CD4-positive, alpha-beta T cell treated with Interleukin-21 for 1 hour (primary cell): ENCODE measurements at places on chromosomes 7 and 10.

- no peak for DNase-seq
These were observed 304.3 kb upstream of the ZMIZ1 start for GRCh38 chr10:78764436-78764835.

DNA sequence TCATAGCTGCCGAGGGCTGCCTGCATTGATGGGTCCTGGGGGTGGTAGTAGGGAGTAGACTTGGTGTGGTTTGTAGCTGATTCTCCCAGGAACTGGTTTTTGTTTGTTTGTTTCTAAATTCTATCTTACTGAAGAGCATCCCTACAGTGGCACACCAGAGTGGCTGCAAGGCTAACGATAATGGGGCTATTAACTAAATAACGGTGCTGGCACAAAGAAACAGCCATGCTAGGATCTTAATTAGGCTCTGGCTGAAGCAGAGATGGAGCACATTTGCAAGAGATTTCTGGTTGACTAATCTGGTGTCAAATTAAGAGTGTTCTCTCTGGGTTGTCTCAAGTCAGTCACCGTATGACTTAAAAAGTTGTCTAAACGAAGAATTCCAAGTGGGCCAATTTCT lies 590.0 kb downstream of the NRG3 start:
- no peak for DNase-seq

GRCh38 chr10:120517881-120518484 lies 61.0 kb downstream of the PLPP4 start:
- DNase-seq, result no peak

- DNase-seq, result no peak
These were observed 117.8 kb upstream of the MYO3A start for GRCh38 chr10:25815999-25816768.

DNA sequence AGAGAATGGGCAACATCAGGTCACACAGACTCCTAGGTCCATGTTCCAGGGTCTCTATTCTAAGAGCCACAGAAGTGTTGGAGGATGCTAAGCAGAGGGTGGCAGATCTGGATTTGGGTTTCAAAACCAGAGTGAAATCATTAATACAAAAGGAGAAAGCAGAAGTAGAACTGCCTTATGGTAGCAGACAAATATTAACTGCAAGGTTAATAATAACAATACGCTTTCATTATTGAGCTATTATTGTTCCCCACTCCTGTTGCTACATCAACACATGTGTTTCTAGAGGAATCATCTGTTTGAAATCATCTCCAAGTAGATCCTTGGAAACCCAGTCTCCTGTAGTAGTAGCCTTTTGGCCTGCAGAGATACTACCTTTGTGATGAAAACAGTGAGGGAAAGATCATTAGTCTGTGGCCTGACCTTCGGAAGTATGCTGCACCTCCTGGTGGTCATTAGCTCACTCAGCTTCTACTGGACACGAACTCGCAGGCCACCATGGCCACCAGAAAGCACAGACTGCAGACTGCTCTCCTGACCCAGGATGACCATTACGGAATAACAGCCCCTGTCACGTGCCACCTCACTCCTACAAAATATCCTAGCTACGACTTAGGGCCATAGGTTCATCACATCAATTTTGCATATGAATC lies 84.6 kb downstream of the XPNPEP1 start:
- no peak for DNase-seq

- DNase-seq, result no peak
These were observed 56.8 kb upstream of the TMEM229A start for GRCh38 chr7:124089621-124090020.

DNA sequence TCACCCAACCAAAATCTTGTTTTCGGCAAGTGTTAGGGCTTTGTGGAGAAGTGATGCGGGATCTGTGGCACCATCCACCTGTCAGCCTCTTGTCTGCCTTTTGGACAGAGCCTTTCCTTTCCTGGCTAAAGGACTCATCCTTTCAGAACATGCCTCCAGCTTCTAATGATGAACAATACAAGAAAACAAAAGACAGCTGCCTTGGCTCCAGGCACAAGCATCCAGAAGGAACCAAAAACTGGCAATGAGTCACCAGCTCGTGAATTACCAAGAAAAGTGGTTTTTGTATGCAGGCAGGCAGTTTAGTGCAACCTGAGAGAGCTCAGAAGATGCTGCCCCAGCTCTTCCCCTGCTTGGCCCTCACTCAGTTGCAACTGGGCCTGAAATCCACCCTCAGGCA lies 84.6 kb upstream of the NAMPT start:
- no peak for DNase-seq

- DNase-seq, result no peak
These were observed 410.2 kb upstream of the KLF6 start for GRCh38 chr10:4195213-4195612.

DNA sequence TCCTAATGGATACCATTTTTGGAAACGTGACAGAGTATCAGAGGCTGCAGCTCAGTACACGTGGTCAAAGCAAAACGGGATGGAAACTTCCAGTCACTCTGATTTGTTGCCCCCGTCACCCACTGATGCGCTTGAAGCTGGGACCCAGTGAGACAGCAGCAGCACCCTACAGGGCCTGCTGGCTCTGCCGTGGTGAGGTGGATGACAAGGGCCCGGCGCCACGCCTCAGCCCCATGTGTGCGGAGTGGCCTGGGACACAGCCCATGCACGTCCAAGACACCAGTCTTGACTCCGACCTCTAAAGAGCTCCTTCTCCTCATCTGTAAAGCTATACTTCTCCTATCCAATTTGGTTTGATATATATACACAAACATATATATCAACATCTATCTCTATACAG lies 39.0 kb downstream of the CLEC2L start:
- no peak for DNase-seq

DNA sequence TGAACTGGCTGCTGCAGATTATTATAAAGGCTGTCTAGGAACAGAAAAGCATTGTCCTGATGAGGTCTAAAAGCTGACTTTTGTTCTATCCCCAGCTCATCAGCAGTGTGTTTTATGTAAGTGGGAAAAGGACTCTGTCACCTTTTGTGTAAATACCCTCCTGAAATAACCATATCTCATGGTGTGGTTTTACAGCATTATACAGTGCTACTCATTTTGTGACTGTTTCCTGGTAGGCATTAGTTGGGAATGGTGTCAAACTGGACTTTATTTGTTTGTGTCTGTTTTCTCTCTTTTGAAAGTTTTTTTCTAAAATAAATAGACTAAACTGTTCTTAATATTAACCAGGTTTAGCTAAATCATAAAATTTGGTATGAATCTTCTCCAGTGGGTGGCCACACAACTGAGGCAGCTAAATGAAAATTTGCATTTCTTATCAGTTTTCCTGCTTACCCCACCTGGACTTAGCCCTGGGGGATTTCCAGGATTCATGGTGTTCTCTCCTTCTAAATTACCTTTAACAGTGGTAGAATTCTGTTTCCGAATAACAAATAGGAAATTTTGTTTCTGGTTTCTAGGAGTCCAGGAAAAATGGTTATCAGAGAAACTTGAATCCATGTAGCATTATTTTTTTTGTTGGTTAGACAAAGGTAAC lies 140.9 kb downstream of the LHFPL3 start:
- DNase-seq, result no peak

DNA sequence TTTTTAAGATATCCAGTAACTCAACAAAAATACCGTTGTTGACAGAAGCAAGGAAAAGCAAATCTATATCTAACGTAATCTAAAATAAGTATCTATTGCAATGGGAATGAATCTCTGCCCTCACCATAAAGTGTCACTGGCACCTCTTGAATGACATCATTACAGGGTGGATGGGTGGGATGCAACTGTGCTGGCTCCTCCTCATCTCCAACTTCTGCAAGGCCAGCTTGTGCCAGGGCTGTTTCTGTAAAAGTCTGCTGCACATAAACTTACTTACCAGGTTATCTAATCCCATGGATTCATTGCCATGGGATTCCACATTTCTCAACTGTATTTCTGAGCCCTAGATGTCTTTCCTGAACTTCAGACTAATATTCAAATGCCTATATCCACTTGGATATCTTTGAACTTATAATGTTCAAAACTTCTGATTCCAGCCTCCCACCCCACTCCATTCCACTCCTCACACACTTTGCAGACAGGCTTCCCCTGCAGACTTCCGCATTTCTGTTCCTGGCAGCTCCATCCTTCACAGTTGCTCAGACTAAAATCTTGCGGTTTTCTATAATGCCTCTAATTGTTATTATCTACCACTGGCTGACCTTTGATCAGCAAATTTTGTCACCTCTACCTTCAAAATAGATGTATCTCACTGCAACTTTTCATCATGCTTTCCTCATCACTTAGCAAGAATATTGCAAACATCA lies 10.7 kb downstream of the FGL2 start:
- DNase-seq, result no peak

DNA sequence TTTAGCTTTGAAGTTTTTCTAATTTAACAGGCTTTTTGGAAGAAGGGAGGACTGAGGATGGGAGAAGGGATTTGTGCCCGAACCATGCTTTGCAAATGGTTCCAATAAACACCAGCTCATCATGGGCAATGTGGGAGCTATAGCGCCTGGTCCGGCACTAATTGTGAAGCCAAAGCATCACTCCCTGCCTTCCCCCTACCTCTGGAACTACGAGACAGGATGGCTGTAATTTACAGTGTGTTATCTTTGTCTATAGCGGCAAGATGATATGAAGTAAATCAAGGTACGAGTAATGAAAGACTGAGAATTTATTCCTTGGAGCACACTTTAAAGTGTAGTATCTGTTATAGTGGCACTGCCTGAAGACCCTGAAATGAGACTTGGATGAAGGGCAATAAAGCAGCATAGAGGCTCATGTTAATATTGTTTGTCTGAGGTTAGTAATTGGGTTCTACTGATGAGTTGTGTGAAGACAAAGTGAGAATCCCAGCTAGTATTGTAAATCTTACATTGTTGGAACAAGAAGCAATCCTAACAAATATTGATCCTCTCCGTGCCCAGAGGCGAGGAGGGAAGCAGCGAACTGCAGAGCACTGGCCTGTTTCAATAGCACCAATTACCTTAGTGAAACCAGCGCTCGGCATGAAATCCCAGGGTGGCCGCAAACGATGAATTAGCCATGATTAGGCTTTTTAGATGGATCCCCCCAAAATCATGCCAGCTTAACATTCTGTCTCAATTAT lies 507.1 kb downstream of the LRMDA start:
- no peak for DNase-seq

- no peak for DNase-seq
These were observed 36.5 kb upstream of the SCIN start for GRCh38 chr7:12534046-12534445.

DNA sequence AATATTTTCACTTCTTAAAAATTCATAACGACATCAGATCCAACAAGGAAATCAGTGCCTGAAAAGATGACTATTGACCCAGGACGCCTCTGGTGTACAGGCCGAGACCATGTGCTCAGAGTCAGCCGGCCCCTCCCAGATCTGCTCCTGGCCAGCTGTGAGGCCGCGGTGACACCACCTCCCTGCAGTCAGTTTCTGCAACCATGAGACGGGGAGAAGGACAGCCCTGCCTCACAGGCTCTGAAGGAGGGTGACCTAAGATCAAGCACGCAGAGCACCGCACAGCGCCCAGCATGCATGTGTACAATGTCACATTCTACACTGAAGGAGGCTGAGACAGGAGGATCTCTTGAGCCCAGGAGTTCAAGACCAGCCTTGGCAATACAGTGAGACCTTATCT lies 2.6 kb upstream of the GPER1 start:
- DNase-seq, result no peak

DNA sequence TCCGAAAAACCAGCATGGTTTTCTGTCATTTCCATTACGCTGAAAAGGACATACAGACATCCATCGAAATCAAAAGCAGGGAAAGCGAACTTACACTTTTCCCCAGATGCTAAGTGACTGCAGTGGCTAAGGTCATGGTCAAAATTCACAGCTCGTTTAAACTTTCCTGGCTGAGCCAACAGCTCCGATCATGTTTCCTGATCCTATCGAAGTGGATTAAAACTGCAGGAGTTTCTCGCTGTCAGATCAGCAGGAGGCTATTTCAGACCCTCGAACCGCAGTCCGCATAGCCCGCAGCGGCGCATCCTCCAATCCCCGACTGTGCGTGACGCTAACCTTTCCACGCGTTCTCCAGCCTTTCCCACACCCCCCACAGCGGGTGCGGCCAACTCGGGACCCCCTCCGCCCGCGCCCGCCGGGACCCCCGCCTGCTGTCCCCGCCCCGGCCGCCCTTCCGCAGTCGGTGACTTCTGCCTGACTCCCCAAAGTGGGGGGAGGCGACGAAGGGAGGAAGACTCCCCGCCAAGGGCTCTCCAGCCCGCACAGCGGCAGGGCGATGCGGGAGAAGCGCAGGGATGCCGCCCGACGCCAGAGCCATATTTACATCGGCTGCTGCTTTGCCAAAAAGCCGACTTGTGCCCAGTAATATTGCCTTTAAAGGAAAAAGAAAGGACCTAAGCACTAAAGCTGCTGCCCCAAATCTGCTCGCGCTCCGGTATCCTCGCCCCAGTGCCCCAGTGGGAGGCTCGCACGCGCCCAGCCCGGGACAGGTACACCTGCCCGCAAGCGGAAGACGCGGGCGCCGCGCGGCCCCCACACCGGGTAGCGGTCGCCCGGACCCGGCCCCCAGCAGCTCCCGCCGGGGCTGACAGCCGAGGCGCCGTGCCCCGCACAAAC lies 1.2 kb downstream of the PIP4K2A start:
- peak; percentile 42 for DNase-seq

DNA sequence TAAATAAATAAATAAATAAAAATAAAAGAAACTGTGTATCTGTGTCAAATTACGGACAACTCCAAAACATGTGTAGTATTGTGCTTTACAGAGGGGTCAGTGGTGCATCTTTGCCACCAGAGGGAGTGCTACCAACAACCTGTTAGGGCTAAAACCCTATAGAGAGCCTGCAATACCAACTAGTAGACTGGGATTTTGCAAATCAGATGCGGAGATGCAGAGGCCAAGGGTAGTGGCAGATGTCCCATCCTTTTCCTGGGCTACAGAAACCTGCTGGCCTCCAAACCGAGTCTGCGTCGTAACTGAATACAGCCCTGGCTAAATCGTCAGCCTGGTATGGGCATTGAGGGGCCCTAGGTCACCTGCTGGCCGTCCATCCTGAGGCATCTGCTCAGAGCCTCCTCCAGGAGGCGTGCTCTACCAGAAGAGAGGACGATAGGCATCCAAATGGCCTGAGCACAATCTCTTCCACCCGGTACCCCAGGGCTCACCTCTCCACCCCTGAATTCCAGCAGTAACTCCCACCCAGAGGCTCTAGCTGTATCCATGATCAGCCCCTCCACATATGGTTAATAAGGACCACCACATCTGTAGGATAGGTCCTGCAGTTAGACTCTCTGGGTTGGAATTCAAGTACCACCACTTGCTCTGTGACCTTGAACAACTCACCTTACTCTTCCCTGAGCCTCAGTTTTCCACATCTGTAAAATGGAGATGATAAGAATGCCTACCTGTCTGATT lies 6.2 kb upstream of the RRP12 start:
- DNase-seq, result peak; percentile 84

DNA sequence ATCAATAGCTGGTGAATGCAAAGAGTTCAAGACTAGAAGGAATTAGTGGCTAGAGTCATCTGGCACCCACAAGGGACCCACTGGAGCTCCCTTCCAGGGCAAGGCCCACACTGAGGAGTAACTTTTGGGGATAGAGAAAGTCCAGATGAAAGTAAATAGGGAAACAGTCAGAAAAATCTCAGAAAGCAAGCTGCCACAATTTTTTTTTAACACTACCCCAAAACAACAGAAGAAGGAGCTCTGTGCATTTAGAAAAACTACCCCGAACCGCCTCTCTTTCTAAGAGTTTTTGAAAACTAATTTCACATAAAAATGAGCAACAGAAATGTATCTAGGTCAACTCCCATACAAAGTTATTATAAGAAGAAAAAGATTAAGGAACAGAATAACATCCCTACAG lies 42.2 kb downstream of the AOAH start:
- no peak for DNase-seq

GRCh38 chr10:72061491-72061890 lies 26.9 kb downstream of the SPOCK2 start:
- DNase-seq, result no peak
